Adipose tissue (tissue), 3 donors: ENCODE measurements at places on chromosomes 5 and 9. TPM values are rescaled to one million over a fixed set of nuclear protein-coding genes. Genes with fewer than 3 reads are reported as not detected.

The PCDHB13 gene
- 0.34 TPM for polyA plus RNA-seq

The PCDHGB4 gene
- polyA plus RNA-seq, result 1.2 TPM

The PDE8B gene
- 9.8 TPM for polyA plus RNA-seq

The OR1J2 gene
- polyA plus RNA-seq, result not detected

The DNM1 gene
- polyA plus RNA-seq, result 4.5 TPM

The TMEM174 gene
- polyA plus RNA-seq, result not detected

The FOXD4L3 gene
- polyA plus RNA-seq, result not detected

The HAVCR2 gene
- polyA plus RNA-seq, result 7.5 TPM

The POC5 gene
- 3.5 TPM for polyA plus RNA-seq

The CEP72 gene
- polyA plus RNA-seq, result 2.6 TPM

The KCNV2 gene
- not detected for polyA plus RNA-seq

The SUSD3 gene
- 0.93 TPM for polyA plus RNA-seq

The ORM2 gene
- 1.1 TPM for polyA plus RNA-seq

The GCNT4 gene
- polyA plus RNA-seq, result 0.91 TPM

The ZBTB34 gene
- 1.5 TPM for polyA plus RNA-seq

The AQP3 gene
- polyA plus RNA-seq, result 6.6 TPM

The GLDC gene
- polyA plus RNA-seq, result 0.07 TPM

The STK32A gene
- polyA plus RNA-seq, result 1.9 TPM

The DMRTA1 gene
- polyA plus RNA-seq, result 0.92 TPM

The STC2 gene
- polyA plus RNA-seq, result 10.6 TPM

The DAB2 gene
- 37.4 TPM for polyA plus RNA-seq

The ZCCHC7 gene
- 5.2 TPM for polyA plus RNA-seq

The NR4A3 gene
- 0.52 TPM for polyA plus RNA-seq

The ZDHHC21 gene
- polyA plus RNA-seq, result 1.5 TPM

The LVRN gene
- 1.8 TPM for polyA plus RNA-seq

The CDH6 gene
- polyA plus RNA-seq, result 2.0 TPM

The PTGER4 gene
- polyA plus RNA-seq, result 18.5 TPM
